Stimulated activated naive CD4-positive, alpha-beta T cell treated with Interleukin-2 at 50 U/mL for 16 hours (primary cell): ENCODE measurements at places on chromosomes 5 and 9.

DNA sequence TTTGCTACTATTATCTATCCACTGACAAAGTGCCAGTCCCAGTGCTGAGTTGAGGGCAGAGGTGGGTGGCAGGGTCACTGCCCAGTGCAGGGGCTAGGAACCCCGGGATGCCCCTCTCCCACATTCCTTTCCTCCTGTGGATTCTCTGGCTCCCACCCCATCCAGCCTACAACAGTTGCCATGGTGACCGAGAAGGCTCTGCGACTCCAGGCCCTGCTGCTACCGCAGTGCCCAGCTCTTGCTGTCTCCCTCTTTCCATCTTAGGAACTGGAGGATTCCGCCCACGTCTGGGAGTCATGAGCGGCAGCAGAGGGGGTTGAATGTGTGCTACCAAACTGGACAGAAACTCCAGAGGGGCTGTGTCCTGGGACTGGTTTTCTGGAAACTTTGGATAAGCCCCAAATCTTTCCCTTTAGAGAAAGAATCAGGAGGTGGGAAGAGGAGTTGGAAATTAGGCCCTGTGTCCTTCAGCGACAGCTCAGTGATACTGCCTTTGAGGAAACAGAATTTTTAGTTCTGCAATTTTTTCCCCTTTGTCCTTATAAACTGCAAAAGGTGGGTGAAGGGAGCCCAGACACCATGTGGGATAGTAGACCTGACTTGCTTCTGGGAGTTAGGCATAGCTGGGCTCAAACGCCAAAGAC lies 20.7 kb upstream of the C5orf47 start:
- no peak for DNase-seq

- no peak for DNase-seq
These were observed 829.4 kb downstream of the CDH12 start for GRCh38 chr5:22023784-22024183.

- no peak for DNase-seq
These were observed 1686.5 kb upstream of the ACO1 start for GRCh38 chr9:30697958-30698357.

DNA sequence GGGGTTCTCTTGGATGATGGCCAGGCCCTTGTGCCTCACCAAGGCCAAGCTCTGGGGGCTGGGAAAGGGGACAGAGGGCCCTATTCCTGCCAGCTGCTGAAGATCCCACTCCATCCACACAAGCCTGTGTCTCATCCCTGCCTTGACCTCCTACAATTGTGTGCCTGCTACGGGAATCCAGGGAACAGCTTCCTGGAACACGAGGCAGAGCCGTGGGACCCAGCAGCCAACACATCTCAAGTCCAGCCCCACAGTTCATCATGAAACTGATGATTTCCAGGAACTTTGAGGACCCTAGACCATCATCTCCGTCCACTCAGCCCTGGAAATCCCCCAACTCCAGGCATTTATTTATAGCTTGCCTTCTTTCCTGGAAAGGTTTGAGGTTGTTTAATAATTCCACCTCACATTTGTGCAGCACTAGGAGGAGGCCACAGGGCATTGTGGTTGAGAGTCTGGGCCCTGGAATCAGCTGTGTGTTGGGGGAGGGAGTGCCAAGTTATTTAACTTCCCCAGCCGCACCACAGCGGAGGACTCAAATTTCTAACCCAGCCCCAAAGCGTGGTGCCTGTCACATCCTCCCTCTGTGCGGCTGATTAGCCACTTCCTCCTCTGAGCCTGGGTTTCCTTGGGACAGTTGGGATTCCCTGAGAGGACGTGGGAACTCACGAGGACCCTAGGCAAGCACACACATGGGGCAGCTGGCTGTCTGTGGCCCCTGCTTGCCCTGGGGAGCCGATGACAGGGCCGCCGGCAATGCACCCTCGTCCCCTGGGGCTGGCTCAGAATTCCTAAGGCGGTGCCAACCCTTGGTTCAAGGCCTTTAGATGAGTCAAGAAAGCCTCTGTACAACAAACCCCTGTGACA lies 58.2 kb upstream of the GGTA1 start:
- no peak for DNase-seq

DNA sequence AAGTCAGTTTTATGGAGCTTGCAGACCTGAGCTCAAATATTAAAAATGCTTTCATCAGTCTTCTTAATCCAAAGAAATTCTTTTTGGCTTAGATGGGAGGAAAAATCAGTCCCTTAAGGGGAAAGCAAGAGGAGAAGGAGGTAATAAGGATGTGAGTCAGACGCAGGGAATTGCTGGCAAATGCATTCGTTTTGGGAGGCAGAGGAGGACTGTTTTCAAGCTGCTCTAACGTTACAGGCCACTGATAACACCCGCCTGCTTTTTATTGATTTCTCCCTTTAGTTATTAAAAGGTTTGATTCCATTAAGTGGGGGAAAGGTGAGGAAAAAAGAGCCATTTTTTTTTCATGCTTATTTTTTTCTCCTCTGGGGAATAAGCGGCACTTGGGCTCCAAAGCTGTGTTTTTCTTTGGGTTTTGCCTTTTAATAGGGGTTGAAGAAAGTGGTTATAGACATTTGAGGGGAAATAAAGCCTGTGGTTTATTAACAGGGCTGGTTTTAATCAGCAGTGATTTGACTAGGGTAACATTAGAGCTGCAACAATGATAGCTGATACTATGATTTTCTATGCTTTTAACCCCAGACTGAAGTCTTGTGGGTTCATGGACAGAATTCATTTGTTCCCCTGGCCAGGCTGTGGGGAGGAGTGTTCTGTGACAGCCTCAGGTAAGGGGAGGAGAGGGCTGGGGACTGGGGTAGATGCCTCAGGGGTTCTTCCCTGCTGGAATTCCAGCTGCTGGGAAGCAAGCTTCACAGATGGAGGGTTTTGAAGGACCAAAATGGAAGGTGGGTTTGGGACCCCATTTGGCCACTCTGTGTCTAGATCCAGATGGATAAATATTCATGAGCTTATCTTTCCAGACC lies 225.2 kb downstream of the GAS1 start:
- DNase-seq = no peak

- no peak for DNase-seq
These were observed 21.4 kb downstream of the WDR70 start for GRCh38 chr5:37400501-37400900.

GRCh38 chr9:17216011-17216410 lies 81.2 kb downstream of the CNTLN start:
- no peak for DNase-seq
